Activated T-cell treated with anti-CD3 and anti-CD28 coated beads, Interleukin-2, amount 50 U/mL, for 1 hour (primary cell): ENCODE measurements at places on chromosomes 7 and 10.

DNA sequence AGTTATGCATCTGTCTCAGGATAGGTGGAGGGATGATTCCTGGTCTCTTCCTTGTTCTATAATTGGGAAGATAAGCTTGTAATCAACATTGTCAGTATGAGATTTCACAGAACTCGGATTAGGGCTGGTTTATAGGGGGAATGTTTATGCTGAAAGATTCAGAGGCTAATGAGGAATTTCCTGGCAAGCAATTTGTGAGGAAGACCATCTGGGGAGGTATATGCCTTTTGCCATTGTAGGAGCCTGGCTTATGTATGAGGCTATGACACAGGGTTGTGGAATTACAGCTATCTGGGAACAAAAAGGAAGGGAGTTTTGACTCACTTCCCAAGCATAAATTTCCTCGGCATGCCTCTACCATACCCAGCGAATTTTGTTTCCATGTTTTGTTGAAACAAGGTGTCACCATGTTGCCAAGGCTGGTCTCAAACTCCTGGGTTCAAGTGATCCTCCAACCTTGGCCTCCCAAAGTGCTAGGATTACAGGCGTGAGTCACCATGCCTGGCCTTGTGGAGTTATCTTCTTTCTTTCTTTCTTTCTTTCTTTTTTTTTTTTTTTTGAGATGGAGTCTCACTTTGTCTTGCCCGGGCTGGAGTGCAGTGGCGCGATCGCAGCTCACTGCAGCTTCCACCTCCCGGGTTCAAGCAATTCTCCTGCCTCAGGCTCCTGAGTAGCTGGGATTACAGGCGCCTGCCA, 1.6 kb upstream of the COPS6 start:
- DNase-seq, result no peak

- no peak for DNase-seq
These were observed 49.5 kb upstream of the ZNF32 start for GRCh38 chr10:43698156-43698555.

DNA sequence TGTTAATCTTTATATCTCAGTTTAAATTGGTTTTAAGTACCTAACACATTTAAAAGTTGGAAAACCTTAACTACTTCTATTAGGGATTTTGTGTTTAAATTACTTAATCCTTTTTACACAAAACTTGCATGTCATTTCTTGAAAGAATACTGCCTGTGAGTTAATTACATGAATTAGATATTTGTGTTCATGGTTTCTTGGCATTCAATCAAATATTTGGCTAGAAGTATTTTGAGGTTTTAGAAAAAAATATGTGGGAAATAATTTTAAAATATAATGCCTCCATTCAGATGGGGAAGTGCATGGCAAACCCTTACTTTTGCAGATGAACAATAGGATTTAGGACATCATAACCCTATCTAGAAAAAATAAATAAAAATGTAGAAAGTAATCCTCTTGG, 186.5 kb upstream of the SEMA3E start:
- no peak for DNase-seq

DNA sequence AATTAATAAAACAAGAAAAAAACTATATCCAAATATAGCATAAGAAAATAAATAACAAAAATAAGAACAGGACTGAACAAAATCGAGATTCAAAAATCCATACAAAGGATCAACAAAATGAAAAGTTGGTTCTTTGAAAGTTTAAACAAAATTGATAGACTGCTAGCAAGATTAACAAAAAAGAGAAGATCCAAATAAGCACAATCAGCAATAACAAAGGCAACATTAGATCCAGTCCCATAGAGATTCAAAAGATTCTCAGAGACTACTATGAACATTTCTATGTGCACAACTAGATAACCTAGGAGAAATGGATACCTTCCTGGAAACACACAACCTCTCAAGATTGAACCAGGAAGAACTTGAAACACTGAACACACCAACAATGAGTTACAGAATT, 534.6 kb downstream of the PCDH15 start:
- DNase-seq, result no peak

GRCh38 chr10:28091913-28092312, 93.0 kb upstream of the ODAD2 start:
- DNase-seq, result no peak

GRCh38 chr7:102849079-102849478, 63.7 kb upstream of the LRRC17 start:
- DNase-seq, result no peak

GRCh38 chr7:32164341-32164996, 94.3 kb upstream of the PDE1C start:
- no peak for DNase-seq

DNA sequence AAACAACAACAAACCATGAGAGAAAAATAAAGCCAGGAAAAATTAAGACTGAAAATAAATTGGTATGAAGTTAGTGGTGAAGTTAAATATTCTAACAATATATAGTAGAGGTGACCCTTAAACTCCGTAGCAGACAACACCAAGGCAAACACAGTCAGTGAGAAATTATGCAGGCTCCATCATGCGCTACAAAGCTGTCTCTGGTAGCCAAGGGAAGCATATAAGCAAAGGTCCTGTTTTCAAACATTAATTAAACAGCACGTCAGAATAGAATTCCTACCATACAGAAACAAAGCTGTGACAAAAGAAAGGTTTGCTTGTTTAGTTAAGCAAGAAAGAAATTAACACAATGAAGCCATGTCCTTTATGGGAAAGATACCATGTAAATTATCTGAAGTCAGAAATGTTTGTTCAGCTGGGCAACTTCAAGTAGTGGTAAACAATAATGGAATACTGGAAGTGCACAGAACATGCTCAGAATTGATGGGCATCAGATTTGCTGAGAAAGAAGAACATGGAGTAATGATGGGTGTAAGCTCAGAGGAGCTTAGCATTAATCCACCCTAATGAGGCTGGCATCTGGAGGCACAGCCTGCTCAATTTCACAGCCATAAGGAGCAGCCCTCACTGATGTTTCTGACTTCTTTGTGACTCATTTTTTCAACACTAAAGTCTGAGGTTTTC, 75.7 kb downstream of the IGF2BP3 start:
- no peak for DNase-seq
